ENCODE measurements at places on chromosomes 6 and 20.

DNA sequence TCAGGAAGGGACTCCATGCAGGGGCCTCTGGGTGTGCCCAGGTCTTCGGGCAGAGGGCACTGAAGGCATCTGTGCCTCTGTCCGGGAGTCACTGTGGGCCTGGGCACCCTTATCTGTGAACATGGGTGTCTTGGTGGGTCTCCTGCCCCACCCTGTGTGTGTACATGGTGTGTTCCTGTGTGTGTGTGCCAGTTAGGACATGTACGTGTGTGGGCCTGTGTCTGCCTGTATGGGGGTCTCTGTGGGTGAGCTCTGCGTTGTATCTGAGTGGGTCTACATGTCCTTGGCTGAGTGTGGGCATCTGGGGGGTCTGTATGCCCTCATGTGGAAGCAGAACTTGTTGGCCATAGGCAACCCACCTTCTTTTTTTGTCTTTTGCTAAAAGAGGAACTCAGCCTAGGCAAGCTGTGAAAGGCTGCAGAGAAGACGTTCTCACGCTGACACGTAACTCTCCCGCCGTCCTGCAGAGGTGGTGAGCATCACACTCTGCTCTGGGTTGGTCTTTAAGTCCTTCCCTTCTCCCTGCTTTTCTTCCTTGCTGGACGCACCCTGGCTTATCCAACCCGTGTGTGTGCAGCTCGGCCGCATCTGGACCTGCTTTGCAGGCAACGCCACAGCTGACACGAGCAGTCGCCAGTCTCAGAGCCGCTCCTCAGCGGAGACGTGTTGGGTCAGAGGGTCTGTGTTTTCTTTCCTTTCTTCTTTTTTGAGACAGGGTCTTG is 532 bp upstream of the NPBWR2 start:
- DNase-seq = no peak

- DNase-seq = no peak
These were observed 15.2 kb upstream of the LIN28B start for GRCh38 chr6:104941729-104942091.

- DNase-seq = no peak
These were observed 12.1 kb upstream of the AHCY start for GRCh38 chr20:34315236-34315635.

GRCh38 chr20:6075428-6076219 is 21.8 kb upstream of the LRRN4 start:
- no peak for DNase-seq

DNA sequence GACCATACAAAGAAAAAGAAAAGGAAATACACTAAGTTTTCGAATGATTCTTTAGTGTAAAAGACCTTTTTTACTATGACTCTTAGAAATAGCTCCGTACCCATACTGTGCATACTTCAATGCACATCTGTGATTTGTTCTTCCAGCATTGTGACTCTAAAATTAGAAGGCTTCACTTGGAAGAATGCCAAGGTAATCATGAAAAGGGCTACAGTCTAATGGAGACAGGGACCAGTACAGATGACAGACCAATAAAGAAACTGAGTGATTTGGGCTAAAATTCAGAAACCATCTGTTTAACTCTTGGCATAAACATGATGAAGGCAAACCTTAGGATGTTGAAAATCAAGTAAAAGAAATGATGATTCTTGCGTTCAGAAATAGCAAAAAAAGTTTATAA is 46.3 kb downstream of the CYP39A1 start:
- no peak for DNase-seq

DNA sequence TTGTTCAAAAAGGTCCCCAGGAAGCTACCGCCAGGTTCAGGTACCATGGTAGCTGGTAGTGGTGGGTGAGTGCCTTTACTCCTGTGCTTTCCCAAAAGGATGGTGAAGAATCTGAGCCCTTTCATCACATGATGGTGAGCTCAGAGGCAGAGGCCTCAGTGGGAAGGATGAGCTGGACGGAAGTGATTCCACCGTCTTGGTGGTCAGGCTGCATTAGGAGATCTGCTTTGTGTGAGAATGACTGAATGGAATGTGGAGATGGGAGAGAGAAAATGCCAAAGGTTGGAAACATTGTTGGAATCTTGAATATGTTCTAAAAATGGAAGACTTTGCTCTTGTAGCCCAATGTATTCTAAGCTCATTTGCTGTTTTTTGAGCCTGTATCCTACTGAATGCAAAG is 108.1 kb upstream of the SCP2D1 start:
- DNase-seq = peak; percentile 25

- DNase-seq = no peak
These were observed 102.4 kb upstream of the HIVEP1 start for GRCh38 chr6:11909696-11910132.

DNA sequence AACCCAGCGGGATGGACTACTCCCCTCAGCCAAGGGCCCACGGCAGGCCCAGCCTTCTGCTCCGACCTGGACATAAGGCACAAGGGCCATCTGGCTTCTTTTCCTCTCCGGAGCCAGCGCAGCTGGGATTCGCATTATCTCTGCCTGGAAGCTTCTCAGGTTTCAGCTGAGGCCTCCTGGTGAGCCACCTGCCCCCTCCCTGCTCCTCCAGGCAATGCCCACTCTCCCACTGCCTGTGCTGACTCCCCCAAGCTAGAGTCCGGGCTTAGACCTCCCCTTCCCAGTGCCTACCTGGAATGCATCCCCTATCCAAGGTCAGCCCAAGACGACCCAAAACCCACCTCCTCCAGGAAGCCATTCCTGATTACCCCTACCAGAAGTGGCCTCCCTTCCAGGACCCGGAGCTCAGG is 60.7 kb downstream of the EZR start:
- no peak for DNase-seq

- DNase-seq = no peak
These were observed 49.6 kb upstream of the RIPOR2 start for GRCh38 chr6:24985323-24985722.

GRCh38 chr6:32413427-32414047 is 6.6 kb upstream of the BTNL2 start:
- DNase-seq = peak; percentile 35

DNA sequence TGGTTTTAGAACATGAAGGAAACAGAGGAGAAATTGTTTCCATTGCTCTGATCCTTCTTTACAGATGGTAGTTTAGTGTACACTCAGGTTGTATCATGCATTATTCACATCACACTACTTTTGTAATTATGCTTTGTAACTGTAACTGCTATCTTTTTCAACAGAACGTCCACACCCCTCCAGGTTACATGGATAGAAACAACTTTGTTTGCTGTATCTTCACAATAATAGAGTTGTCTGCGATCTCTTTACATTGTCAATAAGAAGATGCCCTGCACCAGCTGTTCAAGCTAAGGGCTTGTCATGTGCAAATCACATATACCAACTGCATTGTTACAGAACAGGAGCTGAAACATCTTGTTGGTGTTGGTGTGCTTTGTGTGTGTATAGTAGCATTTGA is 67.9 kb upstream of the MAP7 start:
- DNase-seq = no peak

DNA sequence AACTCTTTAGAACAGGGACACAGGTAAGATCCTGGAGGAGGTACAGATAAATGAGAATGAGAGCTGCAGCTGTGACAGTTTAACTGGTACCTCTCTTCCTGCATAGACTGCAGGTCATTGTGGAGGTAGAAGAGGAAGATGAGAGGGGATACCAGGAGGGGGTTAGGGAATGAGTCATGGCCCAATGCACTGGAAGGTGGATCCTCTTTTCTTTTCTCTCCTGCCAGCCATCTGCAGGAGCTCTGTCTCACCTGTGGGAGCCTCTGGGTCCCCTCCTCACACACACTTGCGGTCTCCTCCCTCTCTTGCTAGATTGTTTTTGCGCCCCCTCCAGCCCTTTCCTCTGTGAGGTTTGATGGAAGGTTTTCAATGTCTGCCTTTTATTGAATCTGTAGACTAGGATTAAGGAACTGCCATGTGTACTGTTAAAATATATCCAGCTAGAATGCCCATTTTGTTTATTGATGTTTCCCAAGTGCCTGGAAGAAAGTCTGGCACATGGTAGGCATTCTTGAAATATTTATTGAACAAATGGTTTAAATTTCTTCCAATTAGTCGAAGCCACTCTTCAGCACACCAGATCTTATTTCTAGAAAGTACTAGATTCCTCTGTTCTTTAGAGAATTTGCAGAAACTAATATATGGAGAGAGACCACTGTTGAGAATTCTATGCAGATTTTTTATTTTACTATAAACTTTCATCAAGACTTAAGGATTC is 13.0 kb downstream of the C6orf163 start:
- DNase-seq = no peak

DNA sequence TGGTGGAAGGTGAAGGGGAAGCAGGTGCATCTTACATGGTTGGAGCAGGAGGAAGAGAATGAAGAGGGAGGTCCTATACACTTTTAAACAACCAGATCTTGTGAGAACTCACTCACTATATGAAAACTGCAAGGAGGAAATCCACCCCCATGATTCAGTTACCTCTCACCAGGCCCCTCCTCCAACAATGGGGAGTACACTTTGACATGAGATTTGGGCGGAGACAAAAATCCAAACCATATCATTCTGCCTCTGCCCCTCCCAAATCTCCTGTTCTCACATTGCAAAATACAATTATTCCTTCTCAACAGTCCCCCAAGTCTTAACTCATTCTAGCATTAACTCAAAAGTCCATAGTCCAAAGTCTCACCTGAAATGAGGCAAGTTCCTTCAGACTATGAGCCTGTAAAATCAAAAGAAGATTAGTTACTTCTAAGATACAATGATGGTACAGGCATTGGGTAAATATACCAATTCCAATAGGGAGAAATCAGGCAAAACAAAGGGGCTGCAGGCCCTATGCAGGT is 60.5 kb downstream of the EDN1 start:
- no peak for DNase-seq

GRCh38 chr6:3607599-3607998 is 143.9 kb downstream of the PXDC1 start:
- DNase-seq = no peak

- no peak for DNase-seq
These were observed 45.5 kb upstream of the HLA-E start for GRCh38 chr6:30443657-30444450.

GRCh38 chr6:169777896-169778295 is 26.5 kb downstream of the ERMARD start:
- no peak for DNase-seq

DNA sequence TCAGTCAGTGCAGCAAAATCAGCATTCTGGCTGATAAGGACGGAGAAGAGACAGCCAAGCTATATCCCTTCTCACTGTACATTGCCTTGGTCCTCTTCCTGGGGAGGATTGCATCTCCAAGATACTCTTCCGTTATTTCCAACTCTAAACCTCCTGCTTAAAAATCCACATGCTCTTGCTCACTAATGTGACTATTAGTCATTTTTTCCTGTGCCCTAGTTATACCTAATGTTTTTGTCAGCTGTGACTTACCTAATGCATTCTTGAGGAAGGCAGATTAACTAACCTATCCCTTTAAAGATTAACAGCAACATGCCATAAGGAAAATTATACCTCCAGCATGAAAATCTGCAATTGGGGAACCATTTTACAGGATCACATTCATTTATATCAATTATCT is 317.6 kb downstream of the BTBD9 start:
- no peak for DNase-seq

DNA sequence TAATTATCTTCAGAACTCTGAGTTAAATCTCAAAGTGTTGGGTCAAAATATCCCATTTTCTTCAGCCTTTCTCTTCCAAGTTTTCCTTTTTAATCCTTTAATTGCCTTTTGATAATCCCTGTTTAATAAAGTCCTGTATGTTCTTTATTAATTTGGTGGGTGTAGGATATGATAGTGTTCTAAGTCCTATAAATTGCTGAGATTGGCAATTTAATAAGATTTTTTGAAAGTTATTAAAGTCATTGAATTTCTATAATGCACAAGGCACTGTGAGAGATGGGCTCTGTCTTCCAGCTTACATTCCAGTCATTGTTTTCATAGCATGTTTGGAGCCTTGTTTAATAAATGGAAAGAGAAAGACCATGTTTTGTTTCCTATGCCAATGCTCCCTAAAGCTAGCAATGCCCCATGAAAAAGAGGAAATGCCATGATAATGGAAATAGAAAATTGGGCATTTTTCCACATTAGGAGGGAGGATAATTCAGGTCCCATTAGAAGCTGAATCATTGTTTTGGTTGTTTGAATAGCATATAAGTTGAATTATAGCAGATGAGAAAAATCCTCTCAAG is 404.8 kb downstream of the CD109 start:
- DNase-seq = no peak

- DNase-seq = no peak
These were observed 1090.7 kb downstream of the KIF16B start for GRCh38 chr20:15482525-15482924.

GRCh38 chr20:14664101-14664500 is 326.7 kb upstream of the FLRT3 start:
- DNase-seq = no peak

GRCh38 chr20:2002365-2002764 is 8.5 kb upstream of the PDYN start:
- DNase-seq = no peak

- no peak for DNase-seq
These were observed 2.2 kb downstream of the RAB5IF start for GRCh38 chr20:36607586-36608387.

GRCh38 chr20:16759181-16759563 is 11.0 kb downstream of the OTOR start:
- DNase-seq = no peak

GRCh38 chr6:157574851-157575424 is 193.9 kb downstream of the ZDHHC14 start:
- DNase-seq = no peak

- no peak for DNase-seq
These were observed 253.4 kb downstream of the PREX1 start for GRCh38 chr20:48574383-48574782.

GRCh38 chr20:39105551-39105950 is 143.4 kb downstream of the DHX35 start:
- no peak for DNase-seq

- DNase-seq = no peak
These were observed 57.8 kb downstream of the PTPN1 start for GRCh38 chr20:50567860-50568548.

DNA sequence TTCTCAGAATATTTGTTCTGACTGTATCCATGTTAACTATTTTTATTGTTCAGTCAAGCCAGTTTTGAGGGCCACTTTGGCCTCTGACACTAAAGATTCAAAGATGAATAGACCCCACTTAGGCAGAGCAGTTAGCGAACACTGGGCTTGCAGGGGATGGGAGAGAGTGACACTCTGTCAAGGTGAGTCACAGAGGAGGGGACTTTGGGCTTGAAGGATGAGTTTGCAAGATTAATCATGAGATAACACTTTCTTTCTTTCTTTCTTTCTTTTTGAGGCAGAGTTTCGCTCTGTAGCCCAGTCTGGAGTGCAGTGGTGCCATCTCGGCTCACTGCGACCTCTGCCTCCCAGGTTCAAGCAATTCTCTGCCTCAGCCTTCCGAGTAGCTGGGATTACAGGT is 46.4 kb downstream of the SPATA2 start:
- DNase-seq = no peak

- DNase-seq = peak; percentile 67
These were observed 5.4 kb downstream of the CCND3 start for GRCh38 chr6:41936073-41936837.

- no peak for DNase-seq
These were observed 2.6 kb downstream of the MAFB start for GRCh38 chr20:40686434-40686882.

GRCh38 chr6:3245216-3245615 is 13.5 kb upstream of the PSMG4 start:
- no peak for DNase-seq

All from HFF-Myc (cell line).